ENCODE measurements at places on chromosomes 6 and 20.

- no peak for DNase-seq
Observed at GRCh38 chr6:148884461-148884860, 137.6 kb downstream of the UST start.

DNA sequence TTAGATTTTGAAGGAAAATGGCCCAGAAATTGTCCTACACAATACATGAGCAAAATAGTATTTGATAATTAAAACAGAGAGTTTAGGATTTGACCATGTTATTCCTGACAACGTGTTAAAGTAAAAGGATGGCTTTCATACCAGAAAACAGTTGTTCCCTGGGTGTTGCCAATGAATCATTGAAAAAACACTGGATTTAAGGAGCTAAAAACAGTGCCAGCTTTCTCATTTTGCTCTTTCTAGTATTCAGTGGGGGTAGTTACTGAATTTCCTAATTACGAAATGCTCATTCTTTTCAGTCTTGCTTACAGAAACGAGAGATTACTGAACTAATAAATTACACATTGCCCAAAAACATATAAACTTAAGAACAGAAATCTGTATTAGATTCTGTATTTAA is 26.6 kb upstream of the SNAP91 start:
- DNase-seq: no peak

- DNase-seq: no peak
Observed at GRCh38 chr6:109896341-109896740, 81.8 kb upstream of the GPR6 start.

- no peak for DNase-seq
Observed at GRCh38 chr20:58976061-58976730, 4.9 kb upstream of the NELFCD start.

DNA sequence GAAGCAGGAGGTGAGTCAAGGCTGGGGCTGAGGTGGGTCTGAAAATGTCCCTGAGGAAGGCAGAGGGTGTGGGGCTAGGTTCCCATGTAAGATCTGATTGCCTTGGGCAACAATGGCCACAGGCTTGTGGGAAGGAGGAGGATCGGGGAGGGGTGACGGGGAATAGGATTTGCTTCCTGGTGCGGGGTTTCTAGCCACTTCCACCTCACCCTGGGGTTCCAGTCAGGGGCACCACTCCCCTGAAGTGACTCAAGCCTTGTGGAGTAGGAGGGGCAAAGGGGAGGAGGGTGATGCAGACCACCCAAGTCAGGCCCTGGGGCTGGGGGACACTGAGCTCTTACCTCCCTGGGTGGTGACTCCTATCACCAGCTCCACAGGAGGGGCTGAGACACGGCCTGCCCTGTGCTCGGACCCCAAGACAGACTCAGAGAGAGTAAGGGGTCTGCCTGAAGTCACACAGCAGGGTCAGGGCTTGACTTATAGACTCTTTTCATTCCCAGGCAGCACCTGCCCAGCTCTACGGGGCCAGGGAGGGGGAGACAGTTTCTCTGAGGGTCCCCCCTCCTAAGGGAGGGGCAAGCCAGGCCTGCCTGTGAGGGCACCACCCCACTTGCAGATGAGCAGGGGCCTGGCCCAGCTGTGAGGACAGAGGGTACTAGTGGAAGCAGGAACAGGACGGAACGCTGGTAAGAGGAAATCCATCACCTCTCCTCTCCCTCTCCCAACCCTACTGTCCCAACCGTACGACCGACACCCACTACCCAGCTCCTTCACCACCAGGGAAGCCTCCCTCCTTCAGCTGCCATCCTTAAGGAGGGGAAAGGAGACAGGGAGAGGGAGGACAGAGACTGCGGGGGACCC is 12.4 kb upstream of the SPDEF start:
- no peak for DNase-seq

DNA sequence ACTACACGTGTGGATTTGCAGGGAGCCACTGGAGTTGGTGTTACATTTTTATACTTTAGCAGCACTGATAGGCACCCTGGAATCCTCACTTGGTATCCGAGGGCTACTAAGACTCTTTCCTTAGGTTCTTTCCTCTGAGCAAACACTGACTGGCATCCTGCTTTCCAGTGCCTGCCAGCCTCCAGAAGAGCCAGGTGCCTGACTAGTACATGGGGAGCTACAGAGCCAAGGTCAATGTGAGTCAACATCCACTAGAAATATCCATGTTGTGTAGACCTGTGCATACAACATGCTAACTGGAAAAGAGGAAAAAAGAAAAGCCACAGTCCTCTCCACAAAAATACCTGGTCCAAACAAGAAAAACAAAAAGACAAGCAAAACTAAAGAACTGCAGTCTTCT is 5.9 kb downstream of the TUBB1 start:
- no peak for DNase-seq

GRCh38 chr20:63290136-63290676 is 2.8 kb upstream of the COL20A1 start:
- DNase-seq: no peak

DNA sequence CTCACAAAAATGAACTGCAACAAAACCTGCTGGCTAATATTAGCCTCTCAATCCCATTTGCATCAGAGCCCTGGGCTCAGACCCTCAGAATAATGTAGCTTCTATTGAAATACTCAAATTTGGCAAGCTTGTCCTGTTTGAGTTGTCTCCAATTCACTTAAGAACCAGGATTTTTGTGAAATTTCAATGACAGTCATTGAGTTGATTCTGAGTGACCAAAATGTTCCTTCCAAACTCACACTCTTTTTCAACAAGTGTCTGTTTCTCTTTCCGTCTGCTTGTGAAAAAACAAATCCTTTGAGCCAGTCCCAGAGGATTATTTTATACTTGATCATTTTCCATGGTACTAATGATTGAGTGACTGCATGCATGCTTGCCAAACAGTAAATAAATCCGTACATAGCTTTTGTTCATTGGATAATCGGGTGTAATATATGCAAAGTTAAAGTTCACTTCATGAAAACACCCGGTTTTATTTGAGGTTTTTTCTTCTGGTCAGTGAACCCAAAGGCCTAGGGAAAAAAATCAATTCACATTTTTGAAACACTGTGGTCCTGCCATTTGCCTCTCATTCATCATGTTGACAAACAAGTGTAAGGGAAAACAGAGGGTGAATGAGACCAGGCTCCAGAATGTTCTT is 16.4 kb upstream of the SLC22A2 start:
- DNase-seq: no peak

DNA sequence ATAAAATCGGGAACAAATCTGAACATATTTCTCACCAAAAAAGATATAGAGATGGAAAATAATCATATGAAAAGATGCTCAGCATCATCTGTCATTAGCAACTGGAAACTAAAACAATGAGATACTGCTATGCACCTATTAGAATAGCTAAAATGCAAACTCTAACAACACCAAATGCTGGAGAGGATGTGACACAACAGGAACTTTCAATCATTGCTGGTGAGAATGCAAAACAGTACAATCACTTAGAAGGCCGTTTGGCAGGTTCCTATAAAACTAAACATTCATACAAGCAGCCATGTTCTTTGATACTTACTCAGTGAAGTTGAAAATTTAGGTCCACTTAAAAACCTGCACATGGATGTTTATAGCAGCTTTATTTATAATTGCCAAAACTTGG is 67.0 kb downstream of the FAM50B start:
- no peak for DNase-seq

- DNase-seq: no peak
Observed at GRCh38 chr20:11242320-11242719, 568.5 kb upstream of the JAG1 start.

DNA sequence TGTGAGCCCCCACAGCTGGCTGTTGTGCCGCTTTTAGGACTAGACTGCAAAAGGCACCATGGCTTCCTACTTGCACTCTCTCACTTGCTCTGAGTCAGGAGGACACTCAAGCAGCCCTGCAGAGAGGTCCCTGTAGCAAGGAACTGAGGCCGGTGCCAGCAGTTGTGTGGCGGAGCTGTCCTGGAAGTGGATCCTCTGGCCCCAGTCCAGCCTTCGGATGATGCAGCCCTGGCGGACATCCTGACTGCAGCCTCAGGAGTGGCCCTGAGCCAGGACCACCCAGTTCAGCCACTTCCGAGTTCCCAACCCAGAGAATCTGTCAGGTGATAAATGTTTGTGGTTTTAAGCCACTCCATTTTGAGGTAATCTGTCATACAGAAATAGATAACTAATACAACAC is 17.5 kb downstream of the CTCFL start:
- DNase-seq: no peak

GRCh38 chr6:169539176-169539897 is 162.5 kb downstream of the WDR27 start:
- no peak for DNase-seq

GRCh38 chr6:128558924-128559323 is 38.5 kb upstream of the PTPRK start:
- DNase-seq: no peak

DNA sequence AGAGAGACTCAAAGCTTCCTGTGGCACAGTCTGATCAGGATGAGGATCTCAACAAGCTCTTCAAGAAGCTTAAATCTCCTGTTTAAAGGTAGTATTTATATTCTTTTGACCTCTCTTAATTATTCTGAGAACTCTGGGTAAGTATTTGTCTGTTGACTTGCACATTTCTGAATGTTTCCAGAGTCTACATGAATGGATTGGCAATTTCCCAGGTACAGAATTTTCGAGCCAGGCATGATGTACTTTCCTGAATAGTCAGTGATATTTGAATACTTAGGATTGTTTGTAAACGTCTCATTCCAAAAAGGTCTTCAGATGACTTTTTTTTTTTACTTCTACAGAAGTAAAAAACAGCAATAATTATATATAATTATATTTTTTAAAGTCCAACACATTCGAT is 293.4 kb downstream of the TBC1D32 start:
- DNase-seq: no peak

DNA sequence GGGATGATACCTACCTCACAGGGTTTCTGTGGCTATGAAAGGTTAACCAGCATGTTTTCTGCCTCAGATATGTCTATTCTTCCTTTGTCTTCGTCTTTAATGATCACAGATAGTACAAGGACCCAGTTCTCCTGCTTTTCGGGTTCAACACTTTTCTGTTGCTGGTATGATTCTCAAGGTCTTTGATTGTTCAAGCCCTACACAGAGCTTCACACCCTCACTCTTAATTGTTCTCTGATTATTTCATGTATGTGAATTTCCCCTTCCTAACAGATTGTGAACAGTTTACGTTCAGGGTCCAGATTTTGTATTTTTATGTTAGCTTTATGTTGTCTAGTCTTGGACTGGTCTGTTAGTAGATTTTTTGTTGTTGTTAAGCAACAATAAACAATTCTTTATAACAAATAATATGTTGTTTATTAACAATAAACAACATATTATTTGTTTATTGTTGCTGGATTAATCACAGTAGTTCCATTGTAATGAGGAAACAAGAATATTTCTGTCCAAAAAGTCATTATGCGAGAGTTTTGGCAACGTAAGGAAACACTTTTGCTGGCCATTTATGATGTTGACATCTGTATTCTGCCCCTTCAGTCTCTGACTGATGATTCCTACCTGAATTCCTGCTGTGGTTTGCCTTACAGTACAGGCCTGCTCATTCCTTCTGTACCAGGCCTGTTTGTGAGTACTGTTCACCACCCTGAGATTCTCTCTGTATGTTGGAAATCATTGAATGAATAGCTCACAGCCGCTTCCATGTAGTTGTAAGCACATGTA is 27.2 kb upstream of the TULP4 start:
- DNase-seq: no peak
